ENCODE measurements at places on chromosomes 11 and 22.
A peak's percentile ranks its signal among the peaks of the same experiment; 100 is the strongest.

GRCh38 chr11:31243706-31244105 lies 125.8 kb downstream of the DCDC1 start:
- no peak for DNase-seq

DNA sequence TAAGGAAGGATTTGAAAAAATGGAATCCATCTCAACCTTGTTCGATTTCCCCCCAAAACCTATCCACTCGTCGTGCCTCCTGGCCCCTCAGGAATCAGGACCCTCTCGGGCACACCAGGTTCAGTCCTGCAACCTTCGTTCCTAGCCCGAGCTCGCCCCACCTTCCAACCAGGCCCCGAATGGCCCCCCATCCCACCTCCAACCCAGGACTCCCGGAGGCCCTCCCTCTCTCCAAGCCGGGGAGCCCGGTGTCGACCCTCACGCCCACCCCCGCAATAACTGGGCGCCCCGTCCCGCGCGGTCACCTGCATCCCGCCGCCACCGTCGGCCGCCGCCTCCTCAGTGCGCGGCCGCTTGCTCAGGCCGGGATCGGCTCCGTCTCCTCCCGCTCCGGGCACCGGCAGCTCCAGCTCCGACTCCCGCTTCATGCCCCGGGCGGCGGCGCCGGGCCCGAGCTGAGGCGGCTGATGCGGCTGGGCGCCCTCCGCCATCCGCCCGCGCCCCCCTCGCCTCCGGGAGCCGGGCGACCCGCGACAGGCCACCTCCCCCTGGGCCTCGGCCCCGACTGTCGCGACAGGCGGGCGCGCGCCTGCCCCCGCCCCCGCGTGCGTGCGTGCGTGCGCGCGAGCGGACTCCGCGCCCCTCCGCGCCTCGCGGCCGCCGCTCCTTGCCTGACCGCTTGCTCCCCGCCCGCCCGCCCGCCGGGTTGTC lies 534 bp downstream of the RBFOX2 start:
- no peak for DNase-seq

GRCh38 chr22:23282089-23282501 lies 101.8 kb downstream of the BCR start:
- DNase-seq: peak; percentile 59

DNA sequence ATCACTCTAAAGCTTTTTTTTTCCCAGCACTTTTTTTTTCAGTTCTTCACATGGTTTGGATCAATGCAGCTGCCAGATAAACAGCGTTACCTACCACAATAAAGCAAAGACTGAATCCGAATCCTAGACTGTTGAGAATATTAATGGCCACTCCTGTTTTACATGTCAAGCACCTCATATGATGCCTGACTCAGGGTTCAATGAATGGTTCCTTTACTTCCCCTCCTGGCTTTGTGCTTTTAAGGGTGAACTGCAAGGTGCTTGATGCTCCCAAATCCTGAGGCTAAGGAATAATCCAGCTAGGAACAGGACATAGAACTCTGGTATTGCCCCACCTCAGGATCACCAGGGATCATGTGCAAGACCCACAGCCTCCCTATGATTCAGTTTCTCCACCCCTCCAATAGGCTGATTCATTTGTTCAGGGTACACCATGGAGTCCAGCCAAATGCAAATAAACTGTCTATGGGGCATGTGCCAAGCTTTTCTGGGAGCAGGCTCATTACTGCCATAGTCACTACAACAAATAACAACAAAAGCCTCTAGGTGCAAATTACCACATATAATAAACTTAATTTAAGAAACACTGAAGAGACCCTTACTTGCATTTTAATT lies 104.3 kb downstream of the GAB2 start:
- DNase-seq: no peak

GRCh38 chr22:47645450-47645914 lies 883.0 kb downstream of the TBC1D22A start:
- no peak for DNase-seq

GRCh38 chr11:64415996-64416728 lies 57.2 kb downstream of the RPS6KA4 start:
- no peak for DNase-seq

DNA sequence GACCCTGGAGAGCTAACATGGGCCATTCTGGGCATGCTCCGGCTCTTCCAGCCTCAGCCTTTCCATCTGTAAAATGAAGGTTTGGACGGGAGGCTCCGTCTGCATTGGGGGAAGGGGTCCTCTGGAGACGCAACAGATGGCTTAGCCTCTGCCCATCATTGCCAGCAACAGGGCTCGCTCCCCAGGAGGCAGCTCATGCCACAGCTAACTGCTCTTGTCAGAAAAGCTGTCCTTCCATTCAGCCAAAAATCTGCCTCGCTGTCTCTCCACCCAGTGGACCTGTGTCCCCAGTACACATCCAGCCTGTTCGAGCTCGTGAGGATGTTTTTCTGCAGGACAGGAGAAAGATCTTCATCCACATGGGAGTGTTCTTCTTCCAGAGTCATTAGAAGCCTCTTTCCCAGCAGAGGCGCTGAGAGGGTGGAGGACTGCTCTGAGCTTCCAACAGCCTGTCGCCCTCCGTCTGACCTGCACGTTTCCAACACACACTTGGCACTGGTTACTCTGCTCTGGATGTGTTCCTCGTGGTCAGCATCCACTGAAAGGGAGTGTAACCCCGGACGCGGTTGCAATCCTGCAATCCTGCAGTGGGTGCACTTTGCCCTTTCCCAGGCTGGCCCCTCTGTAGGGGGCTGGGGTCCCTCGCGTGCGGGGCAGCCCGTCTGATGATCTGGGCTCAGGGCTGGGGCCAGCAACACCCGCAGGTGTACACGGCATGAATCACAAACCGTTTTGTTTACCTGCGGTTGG lies 1340.9 kb downstream of the TBC1D22A start:
- DNase-seq: no peak

GRCh38 chr11:83063073-83063754 lies 8.5 kb downstream of the RAB30 start:
- DNase-seq: no peak

DNA sequence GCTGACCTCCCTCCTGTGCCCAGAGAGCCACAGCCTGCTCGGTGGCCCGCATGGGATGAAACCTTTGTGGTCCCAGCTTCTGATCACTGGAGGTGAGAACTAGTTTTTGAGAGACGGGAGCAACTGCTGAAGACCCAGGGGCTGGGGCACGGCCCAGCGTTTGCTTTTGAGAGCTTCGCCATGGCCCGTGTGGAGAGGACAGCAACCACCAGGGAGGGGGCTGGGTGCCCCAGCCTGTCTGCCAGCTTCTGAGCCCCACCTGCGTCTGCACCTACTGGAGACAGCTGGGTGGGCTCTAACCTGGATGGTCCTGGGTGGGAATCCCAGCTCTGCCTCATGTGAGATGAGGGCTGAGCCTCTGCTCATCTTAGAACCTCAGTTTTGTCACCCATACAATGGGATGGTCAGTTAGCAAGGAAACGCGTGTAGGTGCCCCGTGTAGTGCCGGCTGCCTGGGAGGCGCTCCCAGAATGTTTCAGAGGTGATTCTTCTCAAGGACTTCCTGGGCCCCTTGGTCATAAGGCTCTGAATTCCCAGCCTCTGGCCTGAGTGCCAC lies 51.1 kb upstream of the CCDC188 start:
- no peak for DNase-seq

GRCh38 chr11:101030015-101030414 lies 99.6 kb downstream of the PGR start:
- no peak for DNase-seq

DNA sequence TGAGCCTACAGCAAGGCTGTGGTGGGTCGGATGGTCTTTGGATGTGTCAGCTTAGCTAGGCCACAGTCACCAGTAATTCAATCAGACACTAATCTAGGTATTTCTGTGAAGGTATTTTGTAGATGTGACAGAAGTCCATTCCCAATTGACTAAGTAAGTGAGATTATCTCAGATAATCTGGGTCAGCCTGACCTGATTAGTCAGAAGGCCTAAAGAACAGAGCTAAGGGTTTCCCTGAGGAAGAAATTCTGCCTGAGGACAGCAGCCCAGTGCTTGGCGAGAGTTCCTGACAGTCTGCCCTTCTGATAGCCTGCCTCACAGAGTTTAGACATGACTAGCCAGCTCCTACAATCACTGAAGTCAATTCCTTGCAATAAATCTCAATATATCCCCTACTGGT lies 28.7 kb downstream of the GUCD1 start:
- no peak for DNase-seq

DNA sequence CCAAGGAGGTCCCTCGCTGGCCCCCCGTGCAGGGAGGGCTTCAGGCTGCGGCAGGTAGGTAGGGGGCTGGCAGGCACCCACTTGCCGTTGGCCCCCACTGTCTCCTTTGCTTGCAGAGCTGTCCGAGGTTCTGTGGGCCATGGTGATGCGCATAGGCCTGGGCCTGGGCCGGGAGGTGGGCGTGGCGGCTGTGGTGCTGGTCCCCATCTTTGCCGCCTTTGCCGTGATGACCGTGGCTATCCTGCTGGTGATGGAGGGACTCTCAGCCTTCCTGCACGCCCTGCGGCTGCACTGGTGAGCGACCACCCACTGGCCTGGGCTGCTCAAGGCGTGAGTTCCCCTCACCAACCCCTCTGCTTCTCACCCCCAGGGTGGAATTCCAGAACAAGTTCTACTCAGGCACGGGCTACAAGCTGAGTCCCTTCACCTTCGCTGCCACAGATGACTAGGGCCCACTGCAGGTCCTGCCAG lies 11.6 kb downstream of the TCIRG1 start:
- no peak for DNase-seq

DNA sequence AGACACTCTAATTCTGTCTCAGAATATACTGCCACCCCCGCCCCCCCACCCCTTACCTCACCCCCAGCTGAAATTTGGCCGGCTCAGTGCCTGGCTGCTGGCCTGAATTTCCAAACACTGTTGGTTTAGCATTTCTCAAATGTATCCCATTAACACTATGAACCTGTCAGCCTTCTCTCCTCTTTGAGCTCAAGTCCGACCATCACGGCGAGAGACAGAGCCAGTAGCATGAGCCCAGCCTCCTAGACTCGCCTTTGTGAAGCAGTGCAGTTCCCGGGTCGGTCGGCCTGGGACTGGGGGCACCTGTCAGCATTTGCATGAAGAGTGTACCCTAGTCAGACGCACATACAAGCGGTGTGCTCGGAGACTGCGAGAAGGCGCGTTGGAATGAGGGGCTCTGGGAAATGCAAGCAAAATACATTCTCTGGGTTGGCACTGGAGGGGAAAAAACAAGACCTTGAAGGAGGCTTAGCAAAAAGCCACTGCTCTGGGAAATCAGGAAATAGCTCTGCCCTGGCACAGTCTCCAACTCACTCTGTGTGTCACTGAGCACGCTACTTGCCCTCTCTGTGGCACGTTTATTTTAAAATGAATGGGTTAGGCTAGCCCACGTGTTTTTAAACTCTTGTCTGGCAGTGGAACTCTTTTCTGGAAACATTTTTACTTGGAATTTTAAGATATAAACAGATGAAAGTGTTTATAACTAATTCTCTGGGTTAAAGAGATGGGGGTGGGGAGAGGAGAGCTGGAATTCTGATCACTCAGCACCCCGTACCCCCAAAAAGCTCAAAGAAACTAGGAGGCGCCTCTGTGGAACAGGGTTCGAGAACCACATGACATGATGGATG lies 108.3 kb downstream of the TIMP3 start:
- no peak for DNase-seq

DNA sequence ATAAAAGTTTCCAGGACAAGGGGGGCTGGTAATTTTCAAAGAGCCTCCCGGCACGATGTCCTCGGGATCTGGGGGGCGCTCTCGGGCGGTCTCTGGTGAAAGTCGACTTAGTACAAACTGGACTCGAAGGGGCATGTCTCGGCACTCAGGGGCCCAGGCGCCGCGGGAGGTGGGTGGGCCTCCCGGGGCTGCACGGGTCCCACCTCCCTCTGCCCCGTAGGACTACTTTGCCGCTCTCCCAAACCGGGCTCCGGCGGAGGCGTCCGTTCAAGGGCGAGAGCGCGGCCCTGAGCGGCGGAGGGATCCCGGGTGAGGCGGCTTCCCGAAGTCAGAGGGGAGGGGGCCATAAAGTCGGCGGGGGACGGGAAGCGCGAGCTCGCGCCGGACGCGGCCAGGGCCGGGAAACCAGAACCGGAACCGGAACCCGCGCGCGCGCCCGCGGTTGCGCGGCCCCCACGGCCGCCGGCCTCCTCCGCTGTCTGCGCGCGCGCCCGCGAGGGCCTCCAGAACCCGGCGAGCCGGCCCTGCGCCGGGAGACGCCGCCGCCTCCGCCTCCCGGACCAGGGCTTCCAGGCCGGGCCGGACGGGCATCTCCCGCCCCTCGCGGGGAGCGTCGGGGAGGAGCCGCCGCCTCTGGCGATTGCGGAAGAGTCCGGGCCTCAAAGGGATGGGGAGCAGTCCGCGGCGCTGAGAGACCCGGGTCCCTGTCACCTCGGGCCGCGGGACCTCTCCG lies at the start of gene ARHGEF12:
Gene ARHGEF12 (plus strand): TSS at position 506 of the 733 bp plus-strand sequence. CDS start 831 bp downstream, outside the sequence.
- DNase-seq: peak; percentile 97

- DNase-seq: no peak
Observed at GRCh38 chr11:1734641-1735081, 15.7 kb downstream of the IFITM10 start.

DNA sequence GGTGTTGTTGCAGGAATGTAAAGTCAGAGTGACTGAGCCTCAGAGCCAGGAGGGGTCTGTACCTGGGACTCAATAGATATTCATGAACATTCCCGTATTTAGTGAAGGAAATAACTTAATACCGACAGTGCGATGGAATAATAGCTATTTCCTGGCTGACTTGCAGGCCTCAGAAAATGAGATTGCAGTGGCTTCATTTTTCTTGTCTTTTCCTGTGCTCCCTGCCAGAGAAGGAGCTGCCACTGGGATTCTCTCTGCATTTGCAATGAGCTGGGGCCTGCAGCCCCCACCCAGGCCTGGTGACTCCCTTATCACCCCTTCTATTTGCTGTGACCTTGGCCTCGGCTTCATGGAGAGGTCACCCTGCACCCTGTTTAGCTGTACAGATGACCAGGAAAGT lies 173.4 kb downstream of the MIAT start:
- peak; percentile 26 for DNase-seq

DNA sequence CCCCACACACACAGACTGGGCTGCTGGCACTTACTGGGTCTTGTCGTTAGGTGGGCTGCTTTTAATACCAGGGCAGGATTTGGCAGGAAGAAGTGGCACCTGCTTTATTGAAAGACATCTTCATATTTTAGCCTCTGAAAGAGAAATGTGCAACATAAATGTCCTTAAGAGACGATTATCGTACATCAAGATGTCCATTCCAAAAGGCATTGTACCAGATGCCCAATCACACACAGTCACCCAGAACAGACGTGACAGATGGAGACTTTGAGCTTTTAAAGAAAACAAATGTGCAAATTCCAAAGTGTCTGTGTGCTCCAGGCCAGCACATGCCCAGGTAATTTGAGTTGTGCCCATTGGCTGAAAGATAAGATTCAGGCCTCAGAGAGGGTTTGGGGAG lies 155.7 kb downstream of the RRAS2 start:
- no peak for DNase-seq
